DND-41 (cell line): ENCODE measurements at places on chromosomes 16 and 17.

DNA sequence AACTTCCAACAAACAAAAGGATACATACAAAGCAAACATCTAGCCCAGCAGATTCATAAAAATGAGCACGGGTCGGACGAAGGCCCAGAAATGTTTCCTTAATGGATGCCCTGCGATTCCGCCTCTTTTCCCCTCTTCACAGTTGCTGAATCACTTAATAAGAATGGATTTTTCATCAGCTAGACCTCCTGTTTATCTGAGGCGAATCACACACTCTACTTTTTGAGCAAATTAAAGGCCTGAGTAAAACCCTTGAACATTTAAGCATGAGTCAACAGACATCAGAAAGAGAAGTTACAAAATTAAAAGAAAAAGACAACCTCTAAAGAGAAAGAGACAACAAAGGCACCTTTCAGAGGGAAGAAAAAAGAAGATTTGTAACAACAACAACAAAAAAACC is 44.7 kb downstream of the HS3ST3A1 start:
- DNase-seq = no peak

DNA sequence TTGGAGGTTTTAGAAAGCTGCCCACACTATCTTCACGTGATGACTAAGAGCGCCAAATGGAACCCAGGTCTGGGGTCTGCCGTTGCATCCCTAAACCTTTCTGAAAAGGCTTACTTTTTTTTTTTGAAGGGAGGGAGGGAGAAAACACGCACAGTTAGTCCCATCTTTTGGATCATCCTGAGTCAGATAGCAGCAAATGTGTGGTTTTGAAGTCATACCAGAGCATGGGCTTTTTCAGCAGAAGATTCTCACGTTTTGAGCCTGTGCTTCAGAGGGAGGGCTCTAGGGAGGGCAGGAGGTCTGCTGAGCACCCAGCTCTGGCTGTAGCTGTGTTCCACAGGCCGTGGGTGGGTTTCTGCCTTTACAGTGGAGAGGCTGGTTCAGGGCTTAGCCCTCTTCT is 194.7 kb downstream of the SNX29 start:
- no peak for DNase-seq

DNA sequence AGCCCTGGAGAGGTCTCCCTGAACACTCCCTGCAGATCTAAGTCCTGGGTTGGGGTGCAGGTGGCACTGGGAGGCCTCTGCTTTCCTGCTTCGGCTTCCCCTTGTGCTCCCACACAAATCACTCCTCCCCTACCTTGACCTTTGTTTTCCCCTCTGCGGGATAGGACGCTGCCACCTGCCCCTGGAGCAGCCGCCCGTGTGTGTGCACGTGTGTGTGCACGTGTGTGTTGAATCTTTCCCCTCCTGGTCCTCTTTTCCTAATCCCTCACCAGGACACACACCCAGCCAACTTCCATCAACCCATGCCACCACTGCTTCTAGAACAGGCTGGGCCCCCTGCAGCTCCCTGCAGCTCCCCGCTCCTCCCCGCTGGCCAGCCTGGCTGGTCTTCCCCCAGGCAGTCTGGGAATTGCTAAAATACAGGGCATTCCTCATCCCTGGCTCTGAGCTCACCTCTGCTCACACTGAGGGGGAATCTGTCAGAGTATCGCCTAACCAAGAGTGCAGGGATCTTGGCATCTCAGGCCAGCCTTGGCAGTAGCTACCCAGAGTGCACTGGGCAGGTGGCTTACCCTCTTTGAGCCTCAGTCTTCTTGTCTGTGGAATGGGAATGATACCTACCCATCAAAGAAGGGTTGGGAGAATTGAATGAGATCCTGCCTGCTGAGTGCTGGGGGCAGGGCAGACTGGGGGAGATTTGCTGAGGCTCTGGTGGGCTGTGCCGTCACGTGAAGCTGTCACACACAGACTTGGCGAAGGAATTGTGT is 198.5 kb downstream of the NTN1 start:
- no peak for DNase-seq

GRCh38 chr16:65309354-65309753 is 187.5 kb upstream of the CDH11 start:
- no peak for DNase-seq

- no peak for DNase-seq
Observed at GRCh38 chr17:14061666-14062560, 7.4 kb upstream of the COX10 start.

DNA sequence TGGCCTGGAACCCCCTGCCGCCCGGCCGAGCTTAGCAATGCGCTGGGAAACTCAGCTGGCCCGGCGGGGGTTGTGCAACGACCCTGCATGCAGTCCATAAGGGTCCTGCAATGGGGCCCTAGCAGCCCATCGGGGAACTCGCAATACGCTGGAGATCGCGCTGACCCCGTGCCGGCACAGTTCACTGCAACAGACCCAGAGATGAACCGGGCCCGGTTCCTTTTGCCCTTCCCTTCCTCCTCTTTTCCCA is 375 bp downstream of the SLC25A11 start:
- DNase-seq = no peak

GRCh38 chr17:6435968-6436367 is 1.0 kb upstream of the AIPL1 start:
- DNase-seq = peak; percentile 71

DNA sequence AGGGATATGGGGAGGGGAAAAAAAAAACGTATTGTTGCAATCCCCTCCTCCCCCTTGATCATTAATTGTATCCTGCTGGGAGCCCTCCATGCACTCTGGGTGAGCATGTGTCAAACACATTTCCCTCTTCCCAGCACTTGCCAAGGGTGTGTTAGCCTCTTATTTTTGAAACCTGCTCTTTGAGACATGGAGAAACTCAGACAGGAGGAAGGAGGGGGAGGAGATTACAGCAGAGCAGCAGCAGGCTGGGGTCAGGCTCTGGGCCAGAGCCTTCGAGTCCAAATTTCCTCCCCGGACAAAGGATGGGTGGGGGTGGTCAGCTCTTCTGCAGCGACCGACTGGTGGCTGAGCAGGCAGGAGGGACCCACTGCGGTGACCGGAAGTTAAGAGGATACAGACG is 64.7 kb downstream of the SOX9 start:
- no peak for DNase-seq
